ENCODE measurements at places on chromosomes 1 and 21. TPM values are rescaled to one million over a fixed set of nuclear protein-coding genes. Genes with fewer than 3 reads are reported as not detected.

The GIPC2 gene
- 1.9 TPM for total RNA-seq

The SLC2A5 gene
- total RNA-seq, result 0.46 TPM

The LBR gene
- 37.5 TPM for total RNA-seq

The FAF1 gene
- total RNA-seq, result 36.3 TPM

The RXRG gene
- total RNA-seq, result not detected

The ADAMTS1 gene
- 13.7 TPM for total RNA-seq

The KCNK2 gene
- not detected for total RNA-seq

The APOBEC4 gene
- not detected for total RNA-seq

The SLC1A7 gene
- total RNA-seq, result not detected

The NTRK1 gene
- total RNA-seq, result under 0.01 TPM

The PRELP gene
- under 0.01 TPM for total RNA-seq

The SERPINC1 gene
- total RNA-seq, result not detected

The ACOT11 gene
- total RNA-seq, result 7.0 TPM

The TNN gene
- total RNA-seq, result not detected

The S100A3 gene
- 12.7 TPM for total RNA-seq

The NEGR1 gene
- 0.08 TPM for total RNA-seq

The RCSD1 gene
- total RNA-seq, result 0.27 TPM

The PLA2G2F gene
- not detected for total RNA-seq

The SPRR5 gene
- not detected for total RNA-seq

The CCDC28B gene
- total RNA-seq, result 9.0 TPM

The NEXN gene
- 0.94 TPM for total RNA-seq

The PAPPA2 gene
- 0.46 TPM for total RNA-seq

The SLFNL1 gene
- total RNA-seq, result not detected

The UBL4B gene
- total RNA-seq, result not detected

The GRIK3 gene
- not detected for total RNA-seq

The CNTN2 gene
- not detected for total RNA-seq

The LCE1E gene
- 0.91 TPM for total RNA-seq

The KLHL21 gene
- total RNA-seq, result 68.4 TPM

The ACTL8 gene
- total RNA-seq, result not detected

The TIE1 gene
- not detected for total RNA-seq

The CRABP2 gene
- 7.6 TPM for total RNA-seq

The CD247 gene
- total RNA-seq, result not detected

The ATP5IF1 gene
- 312 TPM for total RNA-seq

The ST6GALNAC3 gene
- total RNA-seq, result 0.38 TPM

The ILDR2 gene
- total RNA-seq, result not detected

The ZFYVE9 gene
- total RNA-seq, result 39.7 TPM

The SH3D21 gene
- 1.9 TPM for total RNA-seq

The TRIM58 gene
- 2.3 TPM for total RNA-seq

The TMEM125 gene
- 3.0 TPM for total RNA-seq

The PCP4L1 gene
- not detected for total RNA-seq

The SPATA45 gene
- not detected for total RNA-seq

The S100PBP gene
- 13.3 TPM for total RNA-seq

The GABRD gene
- total RNA-seq, result not detected

The ZNF697 gene
- total RNA-seq, result 7.2 TPM

The DIP2A gene
- 26.8 TPM for total RNA-seq

The SYT14 gene
- total RNA-seq, result 0.94 TPM

The ANKRD34A gene
- total RNA-seq, result 0.70 TPM

The VWA1 gene
- total RNA-seq, result 7.6 TPM

The CPLANE2 gene
- total RNA-seq, result 7.7 TPM

The LRRC38 gene
- total RNA-seq, result not detected

Data from hair follicular keratinocyte (primary cell).